ENCODE measurements at places on chromosomes 16 and 17.
A peak's percentile ranks its signal among the peaks of the same experiment; 100 is the strongest.

DNA sequence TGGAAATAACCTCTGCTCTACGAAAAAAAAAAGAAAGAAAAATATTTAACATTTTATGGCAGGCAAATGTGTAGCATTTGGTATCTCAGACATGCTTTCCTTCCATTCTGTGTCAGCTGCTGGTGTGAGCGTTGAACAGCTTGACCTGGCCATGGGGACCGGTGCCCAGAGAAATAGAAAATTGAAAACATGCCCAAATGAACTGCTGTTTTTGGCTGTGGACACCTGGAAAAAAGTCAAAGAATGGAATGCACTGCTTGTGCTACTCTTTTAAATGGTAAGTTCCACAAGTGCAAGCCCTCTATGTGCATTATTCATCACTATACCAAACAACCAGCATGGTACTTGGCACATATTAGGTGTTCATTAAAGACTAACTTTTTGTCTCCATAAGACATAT, 127.2 kb downstream of the CDH8 start:
- DNase-seq, result no peak

GRCh38 chr17:63611354-63611753, 10.7 kb downstream of the TACO1 start:
- DNase-seq, result no peak

DNA sequence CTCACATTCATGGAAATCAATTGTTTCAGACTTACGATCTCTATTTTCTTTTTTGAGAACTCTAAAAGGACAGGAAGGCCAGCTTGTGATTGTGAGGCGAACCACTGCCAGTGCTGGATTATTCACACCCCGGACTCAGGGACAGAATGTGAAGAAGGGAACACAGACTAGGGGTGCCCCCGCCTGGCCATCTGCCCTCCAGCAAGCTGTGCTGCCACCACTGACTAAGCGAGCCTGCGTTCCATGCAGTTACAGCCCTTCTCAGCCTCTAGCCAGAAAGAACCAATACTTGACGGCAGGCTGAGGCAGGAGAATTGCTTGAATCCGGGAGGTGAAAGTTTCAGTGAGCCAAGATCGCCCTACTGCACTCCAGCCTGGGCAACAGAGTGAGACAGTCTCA, 2.8 kb downstream of the HAGH start:
- DNase-seq, result no peak

- DNase-seq, result no peak
Observed at GRCh38 chr17:71338396-71338795, 782.4 kb upstream of the SOX9 start.

- DNase-seq, result no peak
Observed at GRCh38 chr17:55157165-55157564, 107.6 kb upstream of the HLF start.

DNA sequence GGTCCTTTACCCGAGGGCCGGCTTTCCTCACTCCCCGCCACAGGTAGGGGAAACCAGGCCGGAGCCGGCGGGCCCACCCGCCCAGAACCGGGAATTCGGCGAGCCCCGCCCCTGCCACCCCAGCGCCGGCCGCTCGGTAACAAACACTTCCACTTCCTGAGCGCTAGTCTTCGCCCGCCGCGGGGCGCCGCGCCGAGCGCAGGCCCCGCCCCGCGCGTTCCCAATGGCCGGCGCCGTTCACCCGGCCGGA, 224 bp upstream of the NHERF1 start:
- DNase-seq, result no peak

DNA sequence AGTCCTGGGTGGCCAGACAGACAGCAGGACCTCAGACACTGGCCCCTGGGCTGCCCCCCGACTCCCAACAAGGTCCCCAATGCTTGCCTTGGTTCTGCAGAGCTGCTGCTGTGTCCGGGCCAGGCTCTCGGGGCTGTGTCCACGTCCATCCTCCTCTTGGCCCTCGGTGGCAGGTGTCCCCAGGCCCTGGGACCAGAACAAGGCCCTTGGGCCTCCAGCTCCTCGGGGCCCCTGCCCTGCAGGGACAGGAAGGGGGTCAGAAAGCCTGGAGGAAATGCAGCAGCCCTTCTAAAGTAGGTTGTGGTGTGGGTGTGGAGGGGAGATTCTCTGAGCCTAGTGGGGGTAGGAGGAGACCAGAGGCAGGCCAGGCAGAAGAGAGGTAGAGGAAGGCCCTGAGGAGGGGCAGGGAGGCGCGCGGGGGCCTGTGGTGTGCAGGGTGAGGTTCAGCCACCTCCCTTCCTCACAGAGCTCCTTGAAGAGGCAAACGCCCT, 2.5 kb upstream of the AXIN1 start:
- no peak for DNase-seq

GRCh38 chr16:8660841-8661301, 13.5 kb upstream of the ABAT start:
- no peak for DNase-seq

- DNase-seq, result no peak
Observed at GRCh38 chr17:56274491-56274890, 121.2 kb downstream of the ANKFN1 start.

- DNase-seq, result no peak
Observed at GRCh38 chr17:29789196-29790170, 140.5 kb downstream of the SSH2 start.

DNA sequence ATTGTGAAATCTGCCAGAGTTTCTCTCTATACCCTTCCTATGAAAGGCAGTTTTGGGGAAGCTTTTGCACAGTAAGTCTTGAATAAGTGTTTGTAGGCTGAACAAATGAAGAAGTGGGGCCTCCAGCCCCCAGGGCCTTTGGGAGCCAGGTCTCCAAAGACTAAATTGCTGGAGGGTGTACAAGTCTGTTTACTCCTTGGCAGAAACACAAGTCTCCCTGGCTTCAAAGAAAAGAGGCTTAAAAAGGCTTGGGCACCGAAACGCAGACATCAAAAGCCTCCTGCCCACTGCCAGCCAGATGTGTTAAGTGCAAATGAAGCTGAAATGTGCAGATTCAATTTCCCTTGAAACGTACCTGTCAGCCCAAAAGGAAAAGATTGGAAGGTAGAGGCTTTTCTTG, 146.3 kb downstream of the TMEM132E start:
- DNase-seq, result peak; percentile 52

DNA sequence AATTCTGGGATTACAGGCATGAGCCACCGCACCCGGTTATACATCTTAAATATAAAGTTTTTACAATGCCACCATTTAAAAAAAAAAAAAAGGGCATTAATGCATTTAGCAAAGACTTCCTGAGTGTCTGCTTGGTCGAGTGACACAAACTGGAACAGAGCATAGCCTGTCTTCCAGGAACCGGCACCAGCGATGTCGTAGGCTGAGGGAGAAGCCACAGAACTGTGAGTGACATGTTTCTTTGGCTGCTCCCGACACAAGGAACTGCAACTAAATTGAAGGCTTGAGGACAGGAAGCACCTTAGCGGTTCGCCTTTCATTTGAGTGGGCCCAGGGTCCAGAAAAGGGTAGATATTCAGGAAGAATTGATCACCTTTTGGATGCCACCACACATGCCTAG, 717.8 kb downstream of the MAF start:
- DNase-seq, result no peak

DNA sequence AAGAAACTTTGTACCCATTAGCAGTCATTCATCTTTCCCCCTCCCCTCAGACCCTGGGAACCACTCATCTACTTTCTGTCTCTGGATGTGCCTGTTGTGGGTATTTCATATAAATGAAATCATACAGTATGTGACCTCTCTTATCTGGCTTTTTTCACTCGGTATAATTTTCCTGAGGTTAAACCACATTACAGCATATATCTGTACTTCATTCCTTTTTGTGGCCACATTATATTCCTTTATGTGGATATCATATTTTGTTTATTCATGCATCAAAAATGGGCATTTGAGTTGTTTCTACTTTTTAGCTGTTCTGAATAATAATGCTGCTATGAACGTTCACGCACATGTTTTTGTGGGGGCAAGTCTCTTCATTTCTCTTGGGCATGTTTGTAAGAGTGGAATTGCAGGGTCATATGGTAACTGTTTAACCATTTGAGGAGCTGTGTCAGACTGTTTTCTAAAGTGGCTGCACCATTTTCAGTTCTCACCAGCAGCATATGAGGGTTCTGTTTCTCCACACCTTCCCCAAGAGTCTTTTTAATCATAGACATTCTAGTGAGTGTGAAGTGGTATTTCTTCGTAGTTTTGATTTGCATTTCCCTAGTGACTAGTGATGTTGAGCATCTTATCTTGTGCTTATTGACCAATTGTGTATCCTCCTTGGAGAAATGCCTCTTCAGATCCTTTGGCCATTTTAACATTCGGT, 3.8 kb downstream of the SNX29 start:
- no peak for DNase-seq

GRCh38 chr17:49822829-49823228, 25.0 kb downstream of the TAC4 start:
- no peak for DNase-seq

DNA sequence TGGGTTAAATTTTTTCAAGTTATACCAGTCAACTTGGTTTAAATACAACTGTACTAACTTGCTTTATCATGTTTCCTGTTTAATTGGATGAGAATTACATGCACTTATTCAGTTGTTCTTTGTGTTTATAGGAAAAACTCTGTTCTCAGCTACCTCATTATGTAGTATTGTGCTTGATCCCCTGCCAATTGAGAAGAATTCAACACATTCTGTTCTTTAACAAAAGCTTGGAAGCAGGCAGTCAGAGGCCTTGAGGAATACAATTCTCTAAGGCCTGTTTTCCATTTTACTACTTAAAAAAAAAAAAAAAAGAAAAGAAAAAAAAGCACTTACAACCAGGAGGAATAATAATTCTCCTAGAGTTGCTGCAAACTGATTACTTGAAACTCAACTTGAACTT, 60.6 kb upstream of the CMIP start:
- no peak for DNase-seq

DNA sequence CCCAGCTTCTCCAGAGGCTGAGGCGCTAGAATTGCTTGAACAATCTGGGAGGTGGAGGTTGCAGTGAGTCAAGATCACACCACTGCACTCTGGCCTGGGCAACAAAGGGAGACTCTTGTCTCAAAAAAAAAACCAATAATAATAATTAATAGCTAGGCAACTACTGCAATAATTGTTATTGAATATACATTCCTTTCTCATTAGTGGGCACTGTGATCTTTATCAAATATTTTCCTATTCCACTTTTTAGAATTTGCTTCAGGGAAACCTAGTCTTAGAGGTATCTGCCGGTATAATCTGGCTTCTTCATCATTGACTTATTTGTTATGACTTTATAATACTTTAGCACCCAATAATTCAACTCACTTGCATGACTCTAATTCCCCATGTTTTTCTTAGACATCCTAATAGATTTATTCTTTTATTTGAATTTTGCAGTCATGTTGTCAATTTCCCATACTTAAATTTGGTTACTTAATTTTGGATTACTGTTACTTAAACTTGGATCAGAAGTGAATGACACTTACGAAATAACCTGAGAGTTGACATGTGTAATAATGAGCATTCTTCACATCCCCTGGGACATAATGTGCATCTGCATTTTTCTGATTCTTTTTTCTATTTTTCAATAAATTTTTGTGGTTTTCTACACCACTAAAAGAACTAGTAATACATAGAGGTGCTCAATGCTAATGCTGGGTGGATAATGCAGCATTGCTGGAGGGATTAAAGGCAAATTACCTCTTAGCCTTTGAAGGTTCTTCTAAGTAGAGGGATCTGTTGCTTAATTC, 25.0 kb upstream of the KCNJ16 start:
- DNase-seq, result no peak

- peak; percentile 99 for DNase-seq
Observed at GRCh38 chr17:68378268-68379176, 78.8 kb downstream of the WIPI1 start.

DNA sequence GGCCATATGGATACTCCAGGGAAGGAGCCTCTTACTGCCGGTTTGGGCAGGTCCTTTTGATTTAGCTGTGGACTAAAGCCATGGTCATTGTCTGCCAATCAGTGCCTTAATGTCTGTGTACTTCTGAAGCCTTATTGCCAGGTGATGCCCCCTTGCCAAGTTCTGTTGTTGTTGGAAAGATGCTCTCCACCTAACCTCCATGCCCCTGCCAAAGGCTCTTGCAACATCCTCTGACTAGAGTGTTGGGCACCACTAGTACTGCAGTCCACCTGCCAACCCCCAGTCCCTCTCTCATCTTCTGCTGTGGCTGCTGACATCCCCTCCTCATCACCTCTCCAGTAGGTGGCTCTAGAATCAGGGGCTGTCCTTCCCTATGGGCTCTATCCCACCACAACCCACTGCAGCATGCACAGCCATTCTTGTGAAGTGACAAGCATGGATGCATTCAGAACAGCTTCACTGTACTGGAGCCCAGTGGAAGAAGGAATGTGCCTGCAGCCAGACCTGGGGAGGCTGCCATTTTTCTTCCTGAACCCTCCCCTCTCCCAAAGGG, 375.3 kb upstream of the CDH5 start:
- no peak for DNase-seq

DNA sequence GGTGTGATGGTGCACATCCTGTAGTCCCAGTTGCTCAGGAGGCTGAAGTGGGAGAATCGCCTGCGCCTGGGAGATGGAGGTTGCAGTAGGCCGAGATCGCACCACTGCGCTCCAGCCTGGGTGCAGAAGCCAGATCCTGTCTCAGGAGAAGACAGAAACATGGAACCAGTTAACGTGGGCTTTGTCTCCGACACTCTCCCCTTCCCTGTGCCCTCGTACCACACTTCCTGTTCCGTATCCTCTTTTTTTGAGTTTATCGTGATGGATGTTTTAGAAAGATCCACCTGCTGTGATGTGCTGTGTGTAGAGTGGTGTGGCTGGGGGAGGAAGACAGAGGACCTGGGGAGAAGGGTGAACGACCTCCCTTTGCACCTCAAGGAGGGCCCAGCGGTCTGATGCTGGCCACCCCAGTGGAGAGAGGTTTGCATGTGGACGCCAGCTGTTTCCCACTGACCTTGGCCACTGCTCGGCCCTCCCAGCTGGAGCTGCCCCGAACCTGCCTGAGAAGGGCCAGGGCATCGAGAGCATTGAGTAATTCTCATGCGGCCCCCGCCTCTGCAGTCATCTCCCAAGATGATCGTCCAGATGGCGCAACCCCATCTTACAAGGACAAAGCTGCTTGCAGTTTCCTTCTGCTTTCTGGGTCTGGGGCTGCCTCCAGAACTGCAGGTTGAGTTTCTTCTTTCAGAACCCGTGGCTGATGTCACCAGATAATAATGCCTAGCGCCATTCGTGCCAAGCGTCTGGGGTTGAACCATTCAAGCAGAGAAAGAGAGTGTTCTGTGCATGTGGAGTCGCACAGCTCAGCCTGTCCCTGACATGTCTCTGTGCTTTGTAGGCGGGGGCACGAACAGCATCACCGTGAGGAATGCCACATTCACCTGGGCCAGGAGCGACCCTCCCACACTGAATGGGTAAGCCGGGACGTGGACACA, 126.3 kb downstream of the ABCC1 start:
- no peak for DNase-seq

- DNase-seq, result no peak
Observed at GRCh38 chr17:58756246-58757161, 850 bp downstream of the PPM1E start.

Measured in vagina (tissue), 2 donors.